ENCODE measurements at places on chromosomes 4 and X. TPM values are rescaled to one million over a fixed set of nuclear protein-coding genes. Genes with fewer than 3 reads are reported as not detected.

Gene MTNR1A
- not detected for polyA plus RNA-seq

Gene TACC3
- 29.2 TPM for polyA plus RNA-seq

Gene PCDH10
- 0.05 TPM for polyA plus RNA-seq

- peak; percentile 35 for DNase-seq
Measured at GRCh38 chr4:147096667-147097604, 151.3 kb upstream of the TTC29 start.

DNA sequence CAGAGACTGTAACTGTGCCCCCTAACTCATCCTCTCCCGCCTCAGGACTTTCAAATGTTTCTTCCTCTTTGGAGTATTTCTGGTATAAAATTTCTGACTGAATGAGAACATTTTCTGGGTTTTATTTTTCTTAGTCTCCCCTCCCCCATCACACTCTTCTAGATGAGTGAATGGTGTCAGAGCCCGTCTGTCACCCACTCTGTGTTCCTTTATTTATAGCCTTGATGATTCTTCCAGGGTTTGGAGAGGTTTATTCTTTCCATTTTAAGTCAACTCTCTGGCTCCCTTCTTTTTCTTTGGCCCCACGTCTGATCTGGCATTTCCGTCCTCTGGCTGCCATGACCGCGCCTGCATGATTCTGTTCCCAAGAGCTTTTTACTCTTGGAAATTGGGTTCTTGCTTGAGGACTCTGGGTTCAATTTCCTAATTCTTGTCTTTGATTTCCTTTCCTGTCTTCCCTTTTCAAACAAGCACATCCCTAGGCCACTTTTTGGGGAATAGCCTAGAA lies 128.8 kb downstream of the NSUN7 start:
- DNase-seq = no peak

DNA sequence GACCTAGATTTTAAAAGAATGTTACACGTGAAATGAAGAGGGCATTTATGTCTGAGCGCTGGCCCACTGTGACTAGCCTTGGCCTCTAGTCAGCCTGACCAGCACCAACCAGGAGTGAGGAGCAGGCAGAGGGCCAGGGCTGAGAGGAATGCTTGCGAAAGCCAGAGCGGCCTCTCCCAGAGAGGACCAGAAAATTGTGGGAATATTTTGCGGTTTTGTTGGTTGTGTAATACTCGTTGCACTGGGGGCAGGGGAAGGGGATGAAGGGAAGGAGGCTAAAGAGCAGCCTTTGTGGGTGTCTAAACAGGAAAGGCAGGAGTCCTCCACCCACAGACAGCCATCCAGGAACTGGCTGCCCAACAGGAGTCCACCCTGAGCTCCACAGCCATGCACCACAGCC lies 3.8 kb downstream of the GABRE start:
- DNase-seq = no peak

GRCh38 chr4:154569028-154569427 lies 6.2 kb downstream of the FGB start:
- DNase-seq = no peak

GRCh38 chr4:183635321-183635720 lies 23.7 kb downstream of the RWDD4 start:
- DNase-seq = no peak

- DNase-seq = no peak
Measured at GRCh38 chr4:1522606-1523005, 116.4 kb upstream of the NKX1-1 start.

Measured in SK-N-SH (cell line).